Glomerular endothelial cell (primary cell): ENCODE measurements at places on chromosomes 2 and 18. TPM values are rescaled to one million over a fixed set of nuclear protein-coding genes. Genes with fewer than 3 reads are reported as not detected.

DSG2 gene
- total RNA-seq, result 15.5 TPM in 2 replicates

CTDP1 gene
- total RNA-seq, result 29.2 and 34.1 TPM in 2 replicates

LINC00305 gene
- 2.6 TPM in 1 of 2 replicates, not detected in the other for total RNA-seq

GULP1 gene
- total RNA-seq, result 15.9 and 33.8 TPM in 2 replicates

C2orf80 gene
- not detected in 2 replicates for total RNA-seq

CD207 gene
- total RNA-seq, result not detected in 2 replicates

C1QL2 gene
- not detected in 2 replicates for total RNA-seq

DUSP11 gene
- 26.4 and 38.2 TPM in 2 replicates for total RNA-seq

RAD51AP2 gene
- total RNA-seq, result not detected in 2 replicates

CROCC2 gene
- total RNA-seq, result not detected in 2 replicates

CFC1 gene
- not detected in 2 replicates for total RNA-seq

PPP3R1 gene
- 28.1 and 39.4 TPM in 2 replicates for total RNA-seq

TANC1 gene
- 80.0 and 103 TPM in 2 replicates for total RNA-seq

SERPINB2 gene
- total RNA-seq, result 10.5 and 33.7 TPM in 2 replicates

MEP1B gene
- total RNA-seq, result not detected in 2 replicates

BMP10 gene
- total RNA-seq, result not detected in 2 replicates

BBS5 gene
- 3.0 and 5.5 TPM in 2 replicates for total RNA-seq

ITPRIPL1 gene
- total RNA-seq, result 2.0 and 3.0 TPM in 2 replicates

YIPF4 gene
- total RNA-seq, result 16.0 and 17.3 TPM in 2 replicates

LYPD6B gene
- 0.53 and 1.3 TPM in 2 replicates for total RNA-seq

RGPD3 gene
- 0.05 and 0.29 TPM in 2 replicates for total RNA-seq

SLC14A1 gene
- total RNA-seq, result 0.34 and 0.53 TPM in 2 replicates

SIX3 gene
- not detected in 2 replicates for total RNA-seq

RAB31 gene
- total RNA-seq, result 19.4 and 32.8 TPM in 2 replicates

ESPNL gene
- total RNA-seq, result 0.44 and 0.53 TPM in 2 replicates

AMER3 gene
- not detected in 2 replicates for total RNA-seq

OSR1 gene
- total RNA-seq, result 0.10 and 1.3 TPM in 2 replicates

ANKRD30BL gene
- not detected in 2 replicates for total RNA-seq

DSG3 gene
- total RNA-seq, result not detected in 2 replicates

CDH20 gene
- 0.24 TPM in 1 of 2 replicates, not detected in the other for total RNA-seq

COLEC11 gene
- 0.29 TPM in 1 of 2 replicates, not detected in the other for total RNA-seq

CNTNAP5 gene
- not detected in 2 replicates for total RNA-seq

COL3A1 gene
- 7.5 and 54.2 TPM in 2 replicates for total RNA-seq
